ENCODE measurements at places on chromosomes 5 and 9.

- no peak for DNase-seq
Observed at GRCh38 chr5:64972591-64972990, 203.9 kb downstream of the CWC27 start.

GRCh38 chr5:104421431-104421830 lies 858.8 kb upstream of the NUDT12 start:
- DNase-seq: no peak

DNA sequence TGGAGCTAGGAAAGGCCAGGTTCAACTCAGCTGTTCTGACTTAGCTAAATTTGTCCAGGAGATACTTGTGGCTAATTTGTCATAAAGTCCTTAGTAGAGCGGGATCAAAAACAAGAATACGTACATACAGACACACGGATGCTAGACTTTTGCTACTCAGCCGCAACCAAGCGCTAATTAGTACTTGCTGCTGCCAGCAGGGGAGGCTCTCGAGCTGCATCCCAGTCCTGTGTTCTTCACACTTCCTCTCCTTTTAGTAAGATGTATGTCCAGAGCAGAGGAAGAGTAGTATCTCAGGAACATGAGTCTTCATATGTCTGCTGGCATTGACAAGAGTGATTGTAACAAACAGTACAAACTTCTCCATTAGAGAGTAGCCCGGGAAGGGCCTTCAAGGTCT lies 58.3 kb downstream of the CYFIP2 start:
- no peak for DNase-seq

DNA sequence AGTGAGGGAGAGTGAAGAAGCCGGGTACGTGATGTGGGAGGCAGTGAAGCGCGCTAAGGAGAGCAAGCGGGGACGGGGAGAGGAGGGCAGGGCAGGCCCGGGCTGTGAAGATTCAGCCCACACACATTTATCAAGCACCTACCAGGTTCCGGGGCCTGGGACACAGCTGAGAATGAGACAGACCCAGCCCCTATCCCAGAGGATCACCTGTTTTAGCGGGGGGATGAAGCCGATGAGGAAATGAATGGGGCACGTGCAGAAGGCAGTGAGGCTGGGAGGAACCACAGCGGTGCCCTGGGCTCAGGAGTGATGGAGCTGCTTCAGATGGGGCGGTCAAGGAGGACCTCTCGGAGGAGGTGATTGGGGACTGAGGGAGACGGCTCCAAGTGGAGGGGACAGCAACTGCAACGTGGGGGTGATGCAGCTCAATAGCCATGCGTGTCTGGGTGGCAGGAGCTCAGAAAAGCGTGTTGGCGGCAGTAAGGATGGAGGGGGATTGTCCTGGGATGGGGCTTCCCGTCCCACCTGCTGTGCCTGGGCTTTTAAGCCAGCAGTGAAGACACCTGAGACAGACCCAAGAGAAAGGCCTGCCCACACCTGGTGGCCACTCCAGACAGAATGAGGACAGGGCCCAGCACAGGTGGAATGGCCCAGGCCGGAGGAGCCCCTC lies 77.5 kb upstream of the UNC5A start:
- no peak for DNase-seq

DNA sequence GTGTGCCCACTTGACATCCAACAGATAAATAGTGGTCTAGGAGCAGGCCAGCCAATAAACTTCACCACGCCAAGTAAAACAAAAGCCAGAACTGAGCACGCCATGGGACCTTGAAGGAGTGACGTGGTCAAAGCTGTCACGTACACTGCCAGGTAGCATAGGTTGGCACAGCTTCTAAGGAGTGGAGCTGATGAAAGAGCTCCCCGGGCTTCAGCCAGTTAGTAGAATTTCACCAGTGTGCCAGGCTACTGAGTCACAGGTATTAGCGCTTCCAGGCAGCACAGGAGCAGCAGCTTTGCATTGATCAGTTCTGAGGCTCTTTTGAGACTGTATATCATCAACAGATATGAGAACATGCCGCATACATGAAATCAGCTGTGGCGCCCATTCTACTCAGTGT lies 19.4 kb downstream of the VLDLR start:
- no peak for DNase-seq

GRCh38 chr5:57368010-57368409 lies 114.6 kb downstream of the ACTBL2 start:
- peak; percentile 8 for DNase-seq

DNA sequence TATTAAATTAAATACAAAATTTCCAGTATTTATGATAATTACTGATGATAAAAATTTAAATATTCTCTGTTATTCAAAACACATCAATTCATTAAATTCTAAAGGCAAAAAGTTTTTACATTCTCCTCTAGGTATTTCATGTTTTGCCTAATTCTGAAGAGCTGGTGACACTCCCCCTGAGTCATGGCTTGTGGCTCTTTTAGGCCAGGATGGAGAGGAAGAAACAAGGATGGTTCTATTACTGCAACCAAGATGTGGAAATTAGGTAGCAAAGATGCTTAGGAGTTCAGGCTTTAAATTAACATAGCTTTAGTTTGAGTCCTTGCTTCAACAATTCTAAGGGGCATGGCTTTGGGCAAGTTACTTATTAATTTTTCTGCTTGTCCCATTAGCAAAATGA lies 1295.8 kb downstream of the EFNA5 start:
- DNase-seq: no peak

DNA sequence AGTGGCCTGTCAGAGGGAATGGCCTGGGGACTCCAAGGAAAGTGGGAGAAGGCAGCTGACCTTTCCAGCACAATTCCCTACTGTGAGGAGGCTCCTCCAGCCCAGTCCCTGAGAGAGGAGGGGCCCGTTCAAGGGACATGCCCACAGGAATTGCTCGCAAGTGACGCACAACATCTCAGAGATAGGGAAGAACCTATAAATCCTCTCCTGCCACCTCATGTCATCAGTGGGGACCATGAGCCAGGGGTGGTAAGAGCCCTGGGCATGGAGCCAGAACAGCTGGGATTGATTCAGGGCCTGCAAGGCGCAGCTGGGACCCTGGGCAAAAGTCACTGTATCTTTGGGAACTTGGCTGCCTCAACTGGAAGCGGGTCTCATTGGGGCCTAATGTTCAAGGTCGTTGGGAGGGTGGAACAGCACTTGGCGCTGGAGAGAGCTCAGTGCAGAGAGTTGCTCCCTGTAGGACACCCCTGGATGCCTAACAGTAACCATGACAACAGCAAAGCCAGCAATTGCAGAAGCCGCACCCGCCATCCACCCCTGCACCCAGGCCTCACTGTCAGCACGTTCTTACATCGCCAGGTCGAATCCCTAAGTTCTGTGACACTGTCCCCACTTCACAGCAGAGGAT lies 41.3 kb upstream of the ORM1 start:
- DNase-seq: no peak

- DNase-seq: peak; percentile 74
Observed at GRCh38 chr5:95081500-95081960, 203.4 kb downstream of the MCTP1 start.

GRCh38 chr5:118302786-118303185 lies 685.6 kb downstream of the DTWD2 start:
- DNase-seq: no peak

DNA sequence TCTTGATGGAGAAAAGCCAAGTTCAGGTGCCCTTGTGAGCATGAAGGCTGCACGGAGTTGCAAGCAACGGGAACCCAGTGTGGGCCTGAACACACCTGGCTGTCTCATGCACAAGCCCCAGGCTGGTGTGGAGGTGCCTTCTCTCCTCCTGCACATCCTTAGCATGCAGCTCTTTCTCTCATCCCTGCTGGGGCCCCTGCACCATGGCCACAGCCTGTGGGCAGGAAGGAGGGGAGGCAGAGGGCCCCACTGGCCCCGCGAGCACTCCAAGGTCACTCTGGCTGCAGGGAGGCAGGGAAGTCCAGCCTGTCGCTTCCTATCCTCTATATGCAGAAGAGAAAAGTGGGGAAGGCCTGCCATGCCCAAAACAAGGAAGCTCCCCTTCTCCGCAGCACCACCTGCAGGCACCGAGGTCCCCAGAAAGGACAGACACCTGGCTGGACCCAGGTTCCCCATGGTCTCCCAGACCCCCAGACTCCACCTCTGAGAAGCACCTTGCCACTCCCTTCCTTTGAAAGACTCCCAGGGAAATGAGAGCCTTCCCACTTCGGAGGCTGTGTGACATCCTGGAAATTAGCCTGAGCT lies 18.6 kb downstream of the STKLD1 start:
- no peak for DNase-seq

DNA sequence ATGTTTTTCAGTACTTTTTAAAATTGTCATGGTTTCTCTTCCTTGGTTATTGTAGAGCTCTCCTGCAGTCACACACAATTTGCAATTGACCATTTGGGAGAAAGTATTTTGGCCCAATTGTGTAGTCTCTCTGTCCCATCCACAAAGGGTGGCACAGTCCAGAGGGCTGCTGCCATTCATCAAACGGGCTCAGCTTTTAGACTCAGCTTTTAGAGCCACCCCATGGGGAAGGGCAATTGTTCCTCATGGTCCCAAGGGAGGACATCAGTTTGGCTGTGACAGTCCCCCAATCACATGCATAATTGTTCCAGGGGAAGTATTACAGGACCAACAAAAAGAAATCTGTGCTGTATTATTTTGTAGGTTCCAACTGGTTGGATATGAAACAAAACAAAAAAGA lies 207.6 kb downstream of the ZNF462 start:
- DNase-seq: no peak

GRCh38 chr5:113020461-113021273 lies 44.1 kb downstream of the DCP2 start:
- peak; percentile 81 for DNase-seq

DNA sequence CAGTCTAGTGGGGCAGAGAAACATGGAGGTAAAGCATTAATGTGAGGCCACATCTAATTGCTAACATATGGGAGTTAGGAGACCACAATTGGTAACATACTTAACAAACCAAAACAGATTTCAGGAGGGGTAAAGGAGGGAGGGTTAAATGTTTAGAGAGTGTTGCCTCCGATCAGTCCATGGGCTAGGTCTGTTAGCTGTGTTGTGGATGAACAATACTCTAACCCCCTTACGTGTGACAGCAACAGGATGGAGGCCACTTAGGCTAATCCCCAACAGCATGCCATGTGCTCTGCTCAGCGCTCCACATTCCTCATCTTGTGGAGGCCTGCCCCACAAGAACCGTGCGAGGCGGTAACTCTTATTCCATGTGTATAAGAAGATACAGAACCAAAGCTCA lies 167.0 kb downstream of the CRB2 start:
- DNase-seq: no peak

GRCh38 chr9:74140141-74140540 lies 357.0 kb upstream of the RORB start:
- no peak for DNase-seq

DNA sequence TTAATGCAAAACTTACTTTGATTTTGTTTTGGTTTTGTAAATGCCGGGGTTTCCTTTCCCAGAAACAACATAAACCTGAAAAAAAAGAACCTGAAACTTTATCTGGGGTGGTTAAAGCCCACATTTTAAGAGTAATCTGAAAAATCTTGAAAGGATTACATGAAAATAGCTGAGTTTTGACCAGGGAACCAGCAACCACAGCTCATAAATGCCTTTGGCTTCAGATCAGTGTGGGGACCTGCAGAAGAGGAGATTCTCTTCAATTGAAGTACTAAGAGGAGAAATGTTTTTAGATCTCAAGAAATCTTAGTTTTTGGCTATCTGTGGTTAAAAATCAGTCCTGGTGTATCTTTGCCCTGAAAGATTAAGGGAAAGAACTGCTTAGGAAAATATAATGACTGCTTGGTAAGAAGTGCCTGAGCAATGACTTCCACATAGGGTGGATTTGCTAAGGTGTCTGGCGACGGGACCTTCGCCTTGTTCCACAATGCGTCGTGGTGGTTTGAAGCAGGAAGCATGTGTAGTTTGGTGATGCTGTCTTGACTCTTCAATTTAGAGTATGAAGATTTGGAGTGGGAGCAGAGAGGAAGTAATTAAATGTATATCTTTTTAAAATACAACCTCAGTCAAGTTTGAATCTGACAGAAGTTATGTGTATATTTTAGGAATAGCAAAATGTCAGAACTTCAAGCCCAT lies 186.5 kb downstream of the MAN2A1 start:
- DNase-seq: no peak

- no peak for DNase-seq
Observed at GRCh38 chr5:132850066-132850465, 16.2 kb downstream of the GDF9 start.

DNA sequence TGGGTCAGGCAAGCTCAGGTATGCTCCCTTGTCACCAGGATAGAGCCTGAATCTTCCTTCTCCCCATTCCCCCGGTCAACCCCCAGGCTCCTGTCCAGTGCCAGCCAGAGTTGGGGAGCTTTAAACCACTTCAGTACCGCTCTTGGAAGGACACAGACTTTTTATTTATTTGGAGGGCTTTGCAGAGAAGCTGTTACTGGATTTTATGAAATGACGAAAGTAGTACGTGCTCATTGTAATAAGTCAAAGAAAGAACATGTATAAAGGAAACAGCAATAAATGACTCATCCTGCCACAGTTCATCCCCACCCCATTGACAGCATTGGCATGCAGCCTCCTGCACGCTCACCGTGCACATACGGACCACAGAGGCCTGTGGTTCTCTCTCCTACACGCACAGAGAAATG lies 230.3 kb downstream of the AUH start:
- peak; percentile 84 for DNase-seq

DNA sequence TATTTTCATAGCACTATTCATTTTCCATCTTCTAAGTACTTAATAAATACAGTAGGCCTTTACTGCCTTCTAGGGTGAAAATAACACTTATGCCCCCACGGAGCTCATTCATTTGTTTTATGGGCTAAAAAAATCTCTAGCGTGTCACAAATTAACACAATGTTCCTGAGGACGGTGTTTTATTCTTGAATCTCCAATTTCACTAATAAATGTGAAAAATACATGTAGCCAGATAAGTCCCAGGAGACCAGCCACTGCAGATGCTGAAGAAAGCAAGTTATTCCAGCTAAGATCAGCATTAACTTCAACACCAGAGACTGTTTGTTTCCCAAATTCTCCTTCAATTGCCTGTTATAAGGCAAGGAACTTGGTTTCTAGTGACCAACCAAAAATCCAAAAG lies 102.3 kb downstream of the MARCHF3 start:
- no peak for DNase-seq

- no peak for DNase-seq
Observed at GRCh38 chr9:84241817-84242373, 98.7 kb downstream of the SLC28A3 start.

DNA sequence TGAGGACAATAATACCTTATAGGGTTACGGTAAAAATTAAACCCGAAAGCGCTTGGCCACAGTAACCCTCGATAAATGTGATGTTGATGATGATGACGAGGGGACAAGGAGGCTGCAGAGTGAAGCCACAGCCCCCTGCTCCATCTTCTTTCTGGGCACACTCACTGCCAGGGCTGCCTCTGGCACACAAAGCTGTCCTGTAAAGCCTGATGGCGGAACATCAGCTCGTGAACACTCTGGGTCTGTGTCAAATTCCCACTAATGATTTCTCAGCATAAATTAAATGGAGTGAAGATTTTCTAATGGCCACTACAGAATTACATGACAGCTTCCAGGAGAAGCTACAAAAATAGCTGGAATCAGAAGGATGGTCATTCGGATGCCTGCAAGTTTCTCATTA lies 142.2 kb downstream of the TTLL11 start:
- no peak for DNase-seq

GRCh38 chr5:133051061-133051541 lies 712 bp upstream of the HSPA4 start:
- DNase-seq: no peak
